ENCODE measurements at places on chromosomes 7 and 10.

GRCh38 chr7:23135755-23136154, 30.2 kb downstream of the KLHL7 start:
- DNase-seq = no peak

DNA sequence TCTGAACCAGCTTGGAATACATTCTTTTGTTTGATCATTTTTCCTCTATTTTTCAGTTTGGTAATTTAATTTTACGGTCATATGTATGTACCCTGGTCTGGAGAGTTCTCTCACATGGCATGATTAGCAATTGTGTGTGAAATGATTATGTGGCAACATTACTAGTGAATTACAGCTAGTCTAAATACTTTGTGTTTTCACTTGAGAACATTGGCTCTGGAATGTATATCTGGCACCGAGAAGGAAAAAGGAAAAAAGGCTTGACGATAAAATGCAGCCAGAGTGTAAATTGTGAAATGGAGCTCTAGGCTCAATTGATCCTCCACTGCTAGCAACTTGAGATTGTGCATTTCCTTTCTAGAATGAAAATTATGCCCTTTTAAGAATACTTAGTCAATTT, 397.2 kb downstream of the EXOC4 start:
- DNase-seq = peak; percentile 62

GRCh38 chr7:119415682-119416081, 857.3 kb upstream of the KCND2 start:
- DNase-seq = no peak

- DNase-seq = no peak
Observed at GRCh38 chr7:132771301-132771730, 195.0 kb upstream of the PLXNA4 start.

GRCh38 chr10:10460451-10460850, 557.2 kb upstream of the CELF2 start:
- DNase-seq = no peak

DNA sequence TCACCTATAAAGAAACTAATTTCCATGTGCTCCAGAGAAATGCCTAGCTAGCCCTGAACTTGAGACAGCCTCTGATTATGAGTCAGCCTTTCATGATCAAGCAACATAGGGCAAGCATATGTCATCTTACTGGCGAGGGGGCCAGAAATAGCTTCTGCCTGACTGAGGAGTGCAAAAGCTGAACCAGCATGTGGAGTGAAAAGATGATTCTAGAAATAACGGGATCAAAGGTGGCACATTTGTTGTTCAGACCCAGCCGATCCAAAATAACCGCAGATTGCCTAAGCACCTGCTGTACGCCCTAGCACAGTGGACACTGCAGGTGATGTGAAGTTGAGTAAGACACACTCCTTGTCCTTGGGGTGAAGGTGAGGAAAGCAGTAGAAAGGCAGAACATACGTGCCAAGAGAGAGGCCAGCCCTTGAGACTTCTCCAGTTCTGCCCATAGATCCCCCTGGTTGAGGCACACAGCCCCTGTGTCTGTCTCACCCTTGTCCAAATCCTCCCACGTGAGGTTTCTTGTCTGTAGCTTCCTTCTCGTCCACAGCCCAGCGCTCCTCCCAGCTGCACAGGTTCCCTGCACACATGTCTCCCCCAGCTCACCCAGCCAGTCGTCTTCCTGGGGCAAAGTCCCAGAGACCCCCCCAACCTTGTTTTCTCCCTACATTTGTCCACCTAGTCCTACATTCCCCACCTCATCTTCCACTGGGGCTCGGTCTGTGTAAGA, 2.8 kb upstream of the BCL7B start:
- DNase-seq = peak; percentile 72

GRCh38 chr10:130459851-130460490, 323.8 kb downstream of the GLRX3 start:
- DNase-seq = no peak

DNA sequence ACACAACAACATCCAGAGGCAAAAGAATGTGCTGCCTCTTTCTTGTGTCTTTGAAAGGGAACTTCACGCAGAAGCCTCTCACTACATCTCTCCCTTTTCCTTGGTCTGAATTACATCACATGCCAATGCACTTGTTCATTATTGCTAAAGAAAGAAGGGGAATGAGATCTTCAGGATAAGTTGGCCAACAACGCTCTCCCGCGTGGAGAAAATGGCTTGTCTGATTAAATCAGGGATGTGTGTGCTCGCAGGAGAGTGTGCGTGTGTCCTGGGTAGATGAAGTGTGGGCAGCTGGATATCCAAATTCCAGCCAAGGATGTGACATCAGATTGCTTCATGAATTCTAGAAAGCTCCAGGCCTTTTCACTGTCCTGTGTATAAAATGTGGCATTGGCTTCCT, 541.6 kb upstream of the FZD8 start:
- DNase-seq = no peak

GRCh38 chr7:157016024-157016351, 5.5 kb upstream of the MNX1 start:
- DNase-seq = no peak

DNA sequence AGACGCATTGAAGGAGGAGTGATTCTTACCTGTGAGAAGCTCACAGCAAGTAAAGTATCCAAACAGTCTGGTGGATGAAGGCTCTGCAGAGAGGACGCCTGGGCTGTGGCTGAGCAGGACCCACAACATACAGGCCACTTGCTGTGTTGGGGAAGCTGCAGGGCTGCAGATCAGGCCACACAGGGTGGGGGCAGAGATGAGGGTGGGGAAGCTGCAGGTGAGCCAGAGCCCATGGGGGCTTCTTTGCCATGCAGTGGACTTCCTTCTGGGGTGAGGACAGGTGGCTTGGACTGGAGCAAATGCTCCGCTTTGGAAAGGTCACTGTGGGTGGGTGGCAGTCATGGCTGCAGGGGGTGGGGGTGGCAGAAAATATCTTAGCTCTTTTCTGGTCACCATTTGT, 214.8 kb downstream of the GLRX3 start:
- DNase-seq = no peak

DNA sequence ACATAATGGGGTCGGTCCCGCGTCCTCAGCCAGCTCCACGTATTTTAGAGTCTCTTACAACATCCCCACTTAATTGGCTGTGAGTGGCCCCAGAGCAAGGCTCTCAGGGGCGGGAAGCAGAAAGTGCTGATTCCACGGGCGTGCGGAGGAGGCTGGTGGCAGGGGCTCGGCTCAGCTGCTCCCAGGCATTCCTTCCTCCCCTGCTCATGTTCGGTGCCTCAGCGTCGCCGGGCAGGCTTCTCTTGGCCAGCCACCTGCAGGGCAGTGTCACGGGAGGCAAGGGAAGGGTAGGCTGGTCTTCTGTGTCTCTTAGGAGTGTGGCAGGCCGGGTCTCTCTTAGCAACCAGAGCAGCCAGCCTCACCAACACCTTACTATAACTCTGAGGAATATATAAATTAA, 33.8 kb downstream of the IL15RA start:
- DNase-seq = no peak

DNA sequence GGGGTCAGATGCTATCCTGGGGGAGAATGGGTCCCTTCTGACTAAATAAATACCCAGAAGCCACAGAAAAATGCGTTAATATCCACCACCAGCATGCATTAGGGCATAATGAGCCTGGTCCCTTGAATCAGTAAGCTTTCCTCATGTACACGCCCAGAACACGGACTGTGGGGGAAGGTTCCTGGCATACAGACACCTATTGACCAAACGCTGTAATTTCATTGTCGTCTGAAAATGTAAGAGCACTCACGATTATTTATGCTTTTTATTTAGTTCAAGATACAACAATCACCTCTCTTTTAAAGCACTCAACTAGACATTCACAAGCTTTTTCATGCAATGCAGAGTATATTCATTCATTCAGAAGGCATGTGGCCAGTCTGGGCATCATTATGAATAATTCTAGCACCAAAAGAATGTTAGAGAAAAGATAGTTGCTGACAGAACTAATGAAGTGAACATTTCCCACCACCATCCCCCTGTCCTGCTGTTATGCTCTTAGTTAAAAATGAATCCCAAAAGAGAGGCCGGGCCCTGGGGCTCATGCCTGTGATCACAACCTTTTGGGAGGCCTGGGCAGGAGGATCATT, 101.0 kb downstream of the SVIL start:
- DNase-seq = no peak

DNA sequence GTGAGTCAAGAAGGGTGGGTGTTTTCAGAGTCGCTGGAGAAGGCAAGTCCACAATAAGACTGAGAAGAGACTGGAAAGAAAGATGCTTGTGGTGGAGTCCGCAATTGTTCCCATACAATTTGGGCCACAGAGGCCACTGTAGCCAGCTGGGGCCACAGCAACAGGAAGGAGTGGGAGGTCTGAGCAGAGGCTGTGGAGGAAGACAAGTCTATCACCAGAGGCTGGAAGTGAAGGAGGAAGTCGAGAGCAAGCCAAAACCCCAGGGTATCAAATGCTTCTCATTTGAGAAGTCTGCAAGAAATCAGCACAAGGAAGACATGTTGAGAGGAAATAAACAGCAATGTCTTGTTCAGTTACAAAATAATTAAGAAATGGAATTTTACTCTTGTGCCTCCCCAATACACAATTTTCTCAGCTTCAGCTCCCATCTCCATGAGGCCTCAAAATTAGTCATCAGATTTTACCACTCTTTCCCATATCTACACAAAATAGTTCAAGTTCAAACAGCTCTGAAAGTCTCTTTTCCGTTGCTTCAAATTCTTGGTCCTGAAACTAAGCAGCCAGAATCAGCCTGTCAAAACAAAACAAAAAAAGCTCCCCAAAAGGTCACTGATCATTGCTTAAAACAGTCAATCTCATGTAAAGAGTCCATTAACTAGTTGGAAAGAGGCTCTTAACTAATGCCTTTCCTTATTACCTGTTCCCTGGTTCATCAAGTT, 31.6 kb downstream of the SLC16A12 start:
- DNase-seq = no peak

DNA sequence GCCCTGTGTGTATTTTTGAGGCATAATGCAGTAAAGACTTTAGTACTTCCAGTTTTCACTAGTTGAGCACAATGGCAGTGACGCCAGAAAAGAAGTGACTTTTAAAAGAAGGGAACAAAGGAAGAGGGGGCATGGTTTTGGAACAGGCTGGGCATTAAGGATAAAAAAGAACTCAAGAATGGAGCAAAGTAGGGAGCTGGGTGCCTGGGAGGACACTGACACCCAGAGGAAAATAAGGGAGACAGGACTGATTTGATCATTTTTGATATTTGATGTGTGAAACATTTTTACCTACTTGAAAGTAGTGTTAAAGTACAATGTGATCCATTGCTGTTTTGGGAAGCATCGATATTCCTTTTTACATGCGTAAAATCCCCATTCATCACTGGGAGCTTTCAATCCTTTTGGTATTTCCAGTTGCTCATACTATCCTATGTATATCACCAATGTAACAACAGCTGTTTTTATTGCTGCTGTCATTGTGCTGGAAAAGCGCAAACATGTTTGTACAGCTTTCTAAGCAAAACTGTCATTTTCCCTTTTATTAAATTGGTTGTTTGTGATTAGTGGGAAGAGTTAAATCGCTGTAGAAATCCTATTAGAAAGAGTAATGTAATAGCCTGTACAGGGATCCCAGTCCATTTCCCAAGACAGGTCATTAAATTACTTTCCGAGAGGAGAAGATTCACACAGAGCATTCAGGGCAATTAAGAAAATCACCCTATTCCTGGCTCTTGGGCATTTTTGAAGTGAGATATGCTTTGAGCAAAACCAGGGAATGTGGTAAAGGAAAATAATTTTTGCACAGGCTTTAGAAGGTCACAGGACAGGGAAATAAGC, 85.2 kb downstream of the ADAM12 start:
- DNase-seq = no peak

GRCh38 chr7:50863053-50863452, 80.4 kb upstream of the GRB10 start:
- DNase-seq = no peak

- DNase-seq = no peak
Observed at GRCh38 chr10:109343293-109343692, 580.0 kb downstream of the XPNPEP1 start.

DNA sequence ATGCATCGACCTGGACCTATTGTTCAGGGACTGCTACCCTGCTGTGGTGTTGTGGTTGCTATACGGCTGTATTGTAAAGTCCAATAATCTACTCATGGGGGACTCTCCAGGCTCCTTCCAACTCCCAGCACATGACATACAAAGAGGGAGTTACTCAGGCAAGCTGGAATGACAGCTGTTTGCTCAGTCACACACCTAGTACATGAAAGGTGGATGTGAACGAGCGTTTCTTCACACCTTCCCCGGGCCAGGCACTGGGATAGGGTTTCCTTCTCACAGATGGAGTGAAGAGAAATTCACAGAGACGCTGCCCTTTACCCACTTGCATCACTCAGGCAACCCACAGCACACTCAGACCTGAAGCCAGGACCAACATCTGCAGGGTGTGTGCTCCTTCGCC, 215.7 kb downstream of the TNS3 start:
- DNase-seq = no peak

DNA sequence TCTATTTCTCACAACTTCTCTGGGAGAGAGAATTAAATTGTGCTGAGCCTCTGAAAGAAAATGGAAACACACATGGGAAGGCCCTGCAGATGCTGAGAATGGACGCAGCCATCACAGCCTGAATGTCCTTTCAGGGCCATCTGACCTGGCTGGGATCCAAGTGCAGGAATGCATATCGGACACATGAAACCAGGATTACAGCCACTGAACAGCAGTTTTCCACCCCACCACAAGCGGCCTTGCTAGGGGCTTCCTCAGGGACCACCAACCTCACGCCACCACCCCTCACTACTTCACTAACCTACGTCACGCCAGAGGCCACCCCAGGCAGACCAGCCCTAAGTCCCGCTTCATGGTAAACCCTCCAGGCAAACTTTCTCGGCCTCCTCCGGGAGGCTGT, 103.3 kb downstream of the DIP2C start:
- no peak for DNase-seq

GRCh38 chr10:11017570-11018431, at the start of gene CELF2:
Gene CELF2, plus strand, starts transcription at chr10:11017872. Its CDS starts 218 bp downstream, at chr10:11018090.
- no peak for DNase-seq

DNA sequence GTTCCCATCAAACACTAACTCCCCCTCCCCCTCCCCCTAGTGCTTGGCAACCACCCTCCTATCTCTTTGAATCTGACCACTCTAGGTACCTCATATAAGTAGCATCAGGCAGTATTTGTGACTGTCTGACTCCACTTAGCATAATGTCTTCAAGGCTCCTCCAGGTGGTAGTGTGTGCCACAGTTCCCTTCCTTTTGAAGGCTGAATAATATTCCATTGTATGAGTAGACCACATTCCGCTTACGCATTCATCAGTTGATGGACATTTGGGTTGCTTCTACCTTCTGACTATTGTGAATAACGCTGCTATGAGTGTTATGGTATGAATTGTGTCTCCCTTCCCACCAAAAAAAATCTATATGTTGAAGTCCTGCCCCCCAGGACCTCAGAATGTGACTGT, 89.6 kb downstream of the PRKAG2 start:
- DNase-seq = no peak

- no peak for DNase-seq
Observed at GRCh38 chr7:131365838-131366237, 38.2 kb downstream of the MKLN1 start.

DNA sequence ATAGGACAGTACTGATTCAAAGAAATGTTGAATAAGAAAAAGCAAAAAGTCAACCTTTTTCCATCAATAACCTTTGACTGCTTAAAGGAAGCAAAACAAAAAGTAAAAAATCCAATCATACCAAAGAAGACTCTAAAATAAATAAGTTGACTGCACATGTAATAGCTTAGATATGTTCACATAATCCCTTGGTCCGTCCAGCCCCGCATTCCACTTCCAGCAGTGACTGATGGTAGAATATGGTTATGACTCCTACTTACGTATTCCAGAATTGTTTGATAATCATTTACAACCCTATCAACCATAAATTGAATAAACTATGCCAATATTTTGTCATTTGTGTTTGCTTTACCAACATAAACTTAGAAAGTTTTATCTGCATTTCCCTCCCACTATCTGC, 77.9 kb downstream of the CTNNA3 start:
- no peak for DNase-seq

- DNase-seq = no peak
Observed at GRCh38 chr10:79069325-79070080, 737 bp downstream of the ZMIZ1 start.
